HCEC 1CT (cell line): ENCODE measurements at places on chromosomes 6 and 20.
A peak's percentile ranks its signal among the peaks of the same experiment; 100 is the strongest.

GRCh38 chr6:52221302-52221701 is 23.0 kb downstream of the IL17F start:
- no peak for DNase-seq

- DNase-seq: no peak
These were observed 536.3 kb downstream of the CDH26 start for GRCh38 chr20:60494476-60494875.

GRCh38 chr6:87832025-87832825 is 130.2 kb upstream of the AKIRIN2 start:
- peak; percentile 56 for DNase-seq

- DNase-seq: peak; percentile 19
These were observed 32.1 kb upstream of the COL21A1 start for GRCh38 chr6:56279331-56280080.

GRCh38 chr6:42268016-42268834 is 50.6 kb upstream of the MRPS10 start:
- DNase-seq: no peak

DNA sequence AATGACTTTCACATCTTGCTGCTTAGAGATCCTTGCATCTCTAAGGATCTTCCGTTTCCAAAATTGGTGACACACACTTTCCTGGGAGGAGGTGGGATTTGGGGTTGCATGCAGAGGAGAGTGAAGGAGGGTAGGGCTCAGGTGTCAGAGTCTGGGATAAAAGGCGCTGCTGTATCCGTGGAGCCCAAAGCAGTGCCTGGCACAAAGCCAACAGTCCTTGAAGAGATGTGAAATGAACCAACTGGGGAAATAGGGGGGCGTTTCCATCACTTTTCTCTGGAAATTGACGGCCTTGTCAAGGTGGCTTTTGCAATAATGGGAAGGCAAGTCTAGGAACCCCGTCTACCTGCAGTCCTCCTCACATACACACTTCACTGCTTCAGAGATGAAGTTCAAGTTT is 59.5 kb upstream of the NELFCD start:
- DNase-seq: no peak

DNA sequence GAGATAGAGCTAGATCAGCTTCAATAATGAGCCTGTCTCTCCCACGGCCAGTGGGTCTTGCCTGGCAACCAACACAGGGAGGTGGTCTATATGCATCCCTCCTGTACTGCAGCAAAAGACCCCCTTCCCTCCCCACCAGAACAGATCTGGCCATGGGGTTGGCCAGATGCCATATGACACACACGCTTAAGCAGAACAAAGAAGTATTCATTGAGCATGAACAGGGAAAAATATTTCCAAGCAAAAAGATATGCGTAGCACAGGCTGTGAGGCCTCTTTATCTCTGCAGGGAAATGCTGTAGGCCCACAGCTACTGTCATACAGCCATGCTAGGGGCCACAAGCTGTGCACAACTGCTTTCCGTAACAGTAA is 73.4 kb upstream of the NRSN1 start:
- no peak for DNase-seq

- DNase-seq: peak; percentile 34
These were observed 124.5 kb upstream of the TENT5A start for GRCh38 chr6:81876971-81877370.

DNA sequence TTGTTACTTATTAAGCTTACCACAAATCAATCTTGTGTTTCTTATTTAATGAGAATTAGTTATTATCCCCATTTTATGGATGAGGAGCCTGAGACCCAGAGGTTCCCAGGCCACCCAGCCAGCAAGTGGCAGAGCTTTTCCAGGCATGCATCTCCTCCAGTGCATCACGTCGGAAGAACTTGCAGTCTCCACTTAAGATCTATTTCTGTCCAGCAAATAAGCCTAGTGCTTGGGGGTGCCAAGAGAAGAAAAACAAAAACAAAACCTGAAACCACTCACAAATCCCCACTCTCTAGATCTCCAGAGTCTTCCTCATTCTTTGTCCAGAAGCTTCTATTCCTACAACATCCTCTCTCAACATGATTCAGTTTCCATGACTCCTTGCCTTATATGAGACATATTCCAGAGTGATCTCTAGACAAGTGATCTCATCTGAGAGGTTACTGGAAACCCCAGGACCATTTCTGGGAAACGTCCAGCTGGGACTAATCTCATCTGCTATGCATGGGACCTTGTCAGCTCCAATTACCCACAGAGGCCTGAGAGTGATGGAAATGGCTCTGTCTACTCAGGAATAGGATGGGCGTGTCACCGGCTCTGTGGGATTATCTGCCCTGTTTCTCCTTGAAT is 4.1 kb downstream of the GUCA1B start:
- DNase-seq: peak; percentile 70

GRCh38 chr20:59451641-59452040 is 151.2 kb downstream of the EDN3 start:
- no peak for DNase-seq

DNA sequence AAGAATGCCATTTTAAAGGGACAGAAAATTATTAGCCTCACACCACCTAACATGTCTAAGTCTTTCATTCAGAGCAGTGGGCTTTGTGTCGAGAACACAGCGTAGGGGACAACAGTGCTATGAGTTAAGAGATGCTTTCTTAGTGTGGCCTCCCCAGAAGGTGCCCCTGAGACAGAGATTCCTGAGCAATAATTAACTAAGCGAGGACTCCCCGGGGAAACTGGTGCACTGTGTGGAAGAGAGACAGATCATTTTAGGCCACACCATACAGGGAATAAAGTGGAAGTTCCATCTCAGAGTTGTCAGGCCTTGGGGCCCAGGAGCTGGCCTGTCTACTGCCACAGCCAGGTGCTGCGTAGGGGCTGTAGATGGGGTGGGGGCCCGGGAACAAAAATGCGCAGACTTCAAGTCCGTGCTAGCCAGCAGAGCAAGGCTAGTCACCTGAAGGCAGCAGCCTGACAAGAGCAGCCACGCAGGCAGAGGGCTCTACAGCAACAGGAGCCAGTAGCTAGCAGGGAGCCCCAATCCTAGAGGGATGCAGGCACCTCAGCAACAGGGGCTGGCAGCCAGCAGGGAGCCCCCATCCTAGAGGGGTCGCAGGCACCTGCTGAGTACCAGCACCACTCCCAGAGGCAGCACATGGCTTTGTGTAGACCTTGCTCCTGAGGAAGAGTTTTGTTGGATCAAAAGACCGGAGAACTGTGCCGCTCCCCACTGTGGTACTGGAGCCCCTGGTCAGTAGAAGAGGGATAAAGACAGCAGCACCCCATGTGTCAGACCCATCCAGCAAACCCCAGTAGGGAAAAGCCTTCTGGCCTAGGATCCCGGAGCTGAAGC is 63.0 kb upstream of the NXT1 start:
- DNase-seq: no peak

DNA sequence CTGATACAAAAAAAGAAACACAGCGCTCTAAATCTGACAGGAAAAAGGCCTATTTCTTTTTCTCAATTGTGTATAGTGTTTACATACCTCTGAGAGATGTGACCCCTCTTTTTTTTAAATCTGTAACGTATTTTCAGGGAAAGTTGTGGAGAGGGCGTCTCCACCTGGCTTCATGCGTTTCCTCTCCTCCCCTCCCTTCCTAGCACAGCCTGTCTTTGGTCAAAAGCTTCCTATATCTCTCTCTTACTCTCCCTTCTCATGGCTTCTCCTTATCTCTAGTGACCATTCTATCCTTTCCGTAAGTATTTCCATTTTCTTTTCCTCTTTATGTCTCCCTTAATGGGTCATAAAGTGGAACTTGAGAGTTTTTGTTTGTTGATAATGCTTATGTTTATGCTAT is 458.9 kb downstream of the HACE1 start:
- DNase-seq: no peak

DNA sequence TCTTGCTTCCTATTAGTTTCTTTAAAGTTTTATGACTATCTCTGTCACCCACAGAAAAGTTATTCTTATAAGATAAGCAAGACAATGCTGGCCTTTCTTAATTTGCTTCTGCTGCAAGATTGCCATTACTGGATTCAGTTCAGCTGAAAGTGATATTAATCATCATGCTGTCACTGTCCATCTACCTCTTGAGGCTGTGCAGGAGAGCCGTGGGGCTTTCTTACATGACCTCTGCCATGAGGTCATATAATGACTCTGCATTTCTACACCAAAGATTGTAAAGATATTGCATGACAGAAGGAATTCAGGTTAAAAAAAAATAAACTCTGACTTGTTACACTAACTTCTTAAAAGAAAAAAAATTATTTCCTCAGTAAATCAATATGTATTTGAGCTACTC is 106.9 kb downstream of the TRDN start:
- DNase-seq: no peak

DNA sequence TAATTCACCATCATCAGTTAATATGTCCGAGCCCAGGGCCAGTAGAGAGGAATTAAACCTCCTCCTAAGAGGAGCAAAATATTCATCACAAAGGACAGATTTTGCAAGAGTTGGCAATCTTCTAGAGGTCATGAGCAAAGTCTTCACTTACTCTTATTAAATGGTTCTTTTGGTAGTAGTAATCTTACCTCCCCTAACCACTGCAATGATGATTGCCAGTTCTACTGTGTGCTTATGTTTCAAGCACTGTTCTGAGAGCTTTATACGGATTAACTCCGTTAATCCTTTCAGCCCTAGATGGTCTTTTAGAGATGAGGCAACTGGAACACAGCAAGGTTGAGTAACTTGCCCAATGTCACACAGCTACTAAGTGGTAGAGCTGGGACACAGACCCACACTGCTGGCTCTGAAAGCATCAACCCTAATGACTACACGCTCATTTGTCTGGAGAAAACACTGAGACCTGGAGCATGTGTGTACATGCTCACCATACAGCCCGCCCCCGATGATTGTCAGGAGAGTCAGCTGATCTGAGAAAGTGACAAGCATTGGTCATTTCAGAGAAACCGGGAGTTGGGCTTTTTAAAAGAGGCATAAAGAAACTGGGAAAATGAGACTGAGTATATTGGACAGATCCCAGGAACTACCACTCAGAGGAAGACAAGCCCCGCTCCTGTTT is 276.0 kb downstream of the NRN1 start:
- DNase-seq: no peak

DNA sequence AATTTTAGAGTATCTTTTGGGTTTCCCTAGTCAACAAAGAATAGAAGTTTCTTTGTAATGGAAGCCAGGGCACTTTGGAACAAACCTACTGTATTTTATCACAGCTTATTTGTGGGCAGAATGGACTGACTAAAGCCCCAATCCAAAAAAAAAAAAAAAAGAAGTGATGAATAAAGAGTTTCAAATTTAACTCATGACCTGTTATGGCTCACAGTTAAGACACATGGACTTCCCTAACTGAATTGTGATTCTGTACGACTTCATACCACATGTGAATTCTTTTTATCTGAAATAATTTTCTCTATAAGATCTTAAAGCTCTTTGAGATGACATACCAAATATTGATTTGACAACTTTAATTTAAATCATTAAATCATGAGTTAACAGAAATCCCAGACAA is 77.2 kb downstream of the FILIP1 start:
- DNase-seq: no peak

GRCh38 chr20:31515072-31515774 is 981 bp downstream of the HM13 start:
- no peak for DNase-seq

GRCh38 chr20:40702504-40702903 is 13.5 kb upstream of the MAFB start:
- no peak for DNase-seq

DNA sequence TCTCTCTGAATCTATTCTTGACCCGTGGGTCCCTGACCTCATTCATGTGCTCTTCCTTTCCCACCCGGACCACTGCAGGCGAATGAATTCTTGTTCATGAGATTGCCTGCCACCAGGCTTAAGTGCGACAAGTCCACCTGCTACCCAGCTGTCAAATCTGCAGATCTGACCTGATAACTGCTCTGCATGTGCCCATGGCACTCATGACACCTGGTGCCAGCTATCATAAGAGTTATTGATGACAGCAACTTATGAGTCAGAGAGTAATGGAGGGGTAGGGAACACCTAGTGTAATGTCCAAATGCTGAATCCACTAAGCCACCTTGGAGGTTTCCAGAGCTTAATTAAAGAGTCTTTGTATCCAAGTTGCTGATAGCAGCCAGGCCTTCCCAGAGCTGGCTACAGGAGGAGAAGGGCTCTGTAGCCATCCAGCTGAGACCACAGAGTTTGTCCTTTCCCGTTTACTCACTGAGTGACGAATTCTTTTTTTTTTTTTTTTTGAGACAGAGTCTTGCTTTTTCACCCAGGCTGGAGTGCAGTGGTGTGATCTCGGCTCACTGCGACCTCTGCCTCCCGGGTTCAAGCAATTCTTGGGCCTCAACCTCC is 17.4 kb downstream of the SHLD1 start:
- DNase-seq: no peak

GRCh38 chr6:30037182-30037788 is 23.8 kb upstream of the POLR1H start:
- peak; percentile 38 for DNase-seq

- DNase-seq: no peak
These were observed 28.2 kb downstream of the PDRG1 start for GRCh38 chr20:31923388-31924331.

GRCh38 chr6:63887002-63887751 is 251.6 kb downstream of the PHF3 start:
- DNase-seq: no peak
